Activated CD8-positive, alpha-beta memory T cell treated with anti-CD3 and anti-CD28 coated beads for 4 hours (primary cell): ENCODE measurements at places on chromosomes 7 and 10.
A peak's percentile ranks its signal among the peaks of the same experiment; 100 is the strongest.

- DNase-seq = no peak
Measured at GRCh38 chr7:38223306-38223705, 45.3 kb downstream of the STARD3NL start.

DNA sequence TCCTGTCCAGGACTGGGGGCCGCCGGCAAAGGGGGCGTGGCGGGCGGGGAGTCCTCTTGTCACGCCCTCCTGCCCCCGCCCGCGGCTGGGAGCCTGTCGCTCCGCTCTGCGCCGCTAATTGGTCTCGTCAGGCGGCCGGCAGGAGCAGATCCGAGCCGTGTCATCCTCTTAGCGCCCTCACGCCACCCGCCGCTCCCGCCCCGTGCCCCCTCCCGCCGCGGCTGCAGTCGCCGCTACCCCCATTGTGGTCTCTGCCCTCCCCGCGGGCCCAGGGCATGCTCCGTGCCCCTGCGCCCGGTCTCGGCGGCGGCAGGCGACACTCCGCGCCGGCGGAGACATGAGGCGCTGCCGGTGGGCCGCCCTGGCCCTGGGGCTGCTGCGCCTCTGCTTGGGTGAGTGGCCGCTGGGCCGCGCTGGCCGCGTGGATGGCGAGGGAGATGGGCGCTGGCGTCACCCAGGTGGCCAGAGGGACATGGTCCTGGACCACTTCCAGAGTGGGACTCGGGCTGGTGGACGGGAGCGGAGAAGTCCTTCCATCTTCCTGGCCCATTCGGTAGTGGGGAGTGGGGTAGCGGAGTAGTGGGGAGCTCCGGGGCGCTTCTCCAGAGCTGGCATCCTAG lies at the start of gene CDHR1:
Gene CDHR1, plus strand, starts transcription at position 114 of the 620 bp plus-strand sequence. Its CDS starts 224 bp downstream, at position 338.
- peak; percentile 16 for DNase-seq

DNA sequence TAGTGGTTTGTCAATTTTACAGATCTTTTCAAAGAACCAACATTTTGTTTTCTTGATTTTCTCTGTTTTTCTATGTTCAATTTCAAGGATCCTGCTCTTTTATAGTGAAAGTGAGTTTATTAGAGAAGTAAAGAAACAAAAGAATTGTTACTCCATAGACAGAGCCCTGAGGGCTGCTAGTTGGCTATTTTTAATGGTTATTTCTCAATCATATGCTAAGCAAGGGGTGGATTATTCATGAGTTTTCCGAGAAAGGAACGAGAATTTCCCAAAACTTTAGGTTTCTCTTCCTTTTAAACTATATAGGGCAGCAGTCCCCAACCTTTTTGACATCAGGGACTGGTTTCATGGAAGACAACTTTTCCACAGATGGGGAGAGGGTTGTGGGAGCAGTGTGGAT lies 165.0 kb downstream of the CCSER2 start:
- DNase-seq = no peak

GRCh38 chr10:132708936-132709335 lies 77.0 kb downstream of the NKX6-2 start:
- DNase-seq = no peak

DNA sequence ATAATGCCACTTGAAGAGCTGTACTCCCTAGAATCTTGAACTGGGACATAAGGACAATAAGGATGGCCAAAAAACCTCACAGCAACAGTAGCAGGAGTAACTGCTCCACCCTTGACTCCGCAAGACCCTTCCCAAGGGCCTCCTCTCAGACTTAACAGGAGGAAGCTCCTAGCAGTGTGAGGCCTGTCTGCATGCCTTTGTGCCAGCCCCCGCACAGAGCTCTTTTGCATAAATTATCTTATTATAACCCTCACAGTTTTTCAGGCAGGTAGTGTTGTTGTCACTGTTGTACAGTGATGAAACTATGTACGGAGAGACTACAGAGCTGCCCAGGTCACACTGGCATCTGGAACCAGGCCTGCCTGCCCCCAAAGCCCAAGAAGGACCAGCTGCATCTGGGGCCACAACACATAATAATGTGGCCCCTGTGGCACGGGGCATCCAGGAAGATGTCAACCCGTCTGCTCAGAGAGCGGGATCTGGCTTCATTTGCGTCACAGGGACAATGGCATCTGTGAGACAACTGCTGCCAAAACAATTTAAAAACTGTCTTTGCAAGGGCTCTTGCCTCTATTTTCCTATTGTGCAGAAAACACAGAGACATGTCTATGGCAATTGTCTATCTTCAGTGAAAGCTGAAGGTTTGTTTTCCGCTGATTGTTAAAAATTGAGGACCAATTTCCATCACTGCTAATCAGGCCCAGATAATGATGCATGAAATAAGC lies 249.3 kb upstream of the GRB10 start:
- DNase-seq = no peak

DNA sequence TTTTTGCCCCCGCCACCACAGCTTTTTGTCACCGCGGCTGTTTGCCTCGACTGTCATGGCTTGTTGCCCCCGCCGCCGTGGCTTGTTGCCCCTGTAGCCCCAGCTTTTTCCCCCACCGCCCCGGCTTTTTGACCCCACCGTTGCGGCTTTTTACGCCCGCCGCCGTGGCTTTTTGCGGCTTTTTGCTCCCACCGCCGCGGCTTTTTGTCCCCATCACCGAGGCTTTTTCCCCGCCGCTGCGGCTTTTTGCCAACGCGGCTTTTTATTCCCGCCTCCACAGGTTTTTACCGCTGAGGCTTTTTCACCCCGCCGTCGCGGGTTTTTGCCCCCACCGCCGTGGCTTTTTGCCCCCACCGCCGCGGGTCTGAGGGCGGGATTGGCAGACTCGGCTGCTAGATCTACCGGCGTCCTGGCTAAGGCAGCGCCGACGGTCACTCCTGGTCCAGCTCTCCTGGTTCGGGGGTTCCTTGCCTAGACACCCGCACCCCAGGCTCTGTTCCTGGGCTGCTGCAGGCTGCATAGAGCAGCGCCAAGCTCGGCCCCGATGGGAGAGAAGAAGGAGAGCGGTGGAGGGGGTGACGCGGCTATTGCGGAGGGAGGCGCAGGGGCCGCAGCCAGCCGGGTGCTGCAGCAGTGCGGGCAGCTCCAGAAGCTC lies 637.7 kb downstream of the ZNF716 start:
- DNase-seq = no peak

GRCh38 chr10:131961777-131962662 lies 19.7 kb downstream of the BNIP3 start:
- no peak for DNase-seq

- DNase-seq = no peak
Measured at GRCh38 chr10:3830946-3831345, 45.9 kb upstream of the KLF6 start.

DNA sequence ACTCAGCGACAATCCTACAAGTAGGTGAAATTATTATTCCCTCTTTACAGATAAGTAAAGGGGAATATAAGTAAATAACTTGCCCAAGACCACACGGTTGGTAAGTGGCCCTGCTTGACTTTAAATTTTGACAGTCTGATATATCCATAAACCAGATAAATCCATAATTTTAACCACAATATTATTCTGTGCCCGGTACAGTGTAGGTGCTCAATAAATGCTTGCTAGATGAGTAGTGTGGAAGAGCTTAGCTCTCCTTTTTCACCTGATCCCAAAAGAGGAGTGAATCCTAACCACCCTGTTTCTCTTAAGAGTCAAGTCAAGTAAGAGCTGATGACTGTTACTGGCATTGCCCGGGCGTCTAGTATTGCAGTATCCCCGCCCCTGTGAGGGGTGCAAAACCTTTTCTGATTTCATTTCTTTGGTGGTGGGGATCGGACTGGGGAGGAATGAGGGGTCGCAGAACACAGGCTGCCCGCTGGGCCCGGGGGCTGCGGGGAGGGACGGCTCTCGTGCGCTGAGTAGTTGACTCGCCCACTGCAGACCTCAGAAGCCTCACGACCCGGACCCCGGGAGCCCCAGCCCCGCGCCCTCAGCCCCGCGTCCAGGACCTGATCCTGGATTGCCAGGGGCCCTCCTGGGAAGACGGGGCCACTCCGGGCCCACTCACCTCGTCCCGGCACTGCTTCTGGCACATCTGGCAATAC lies 490 bp downstream of the KIN start:
- DNase-seq = no peak

GRCh38 chr10:61197057-61197456 lies 253.1 kb upstream of the RHOBTB1 start:
- DNase-seq = no peak

GRCh38 chr7:103148131-103148993 lies 537 bp downstream of the NAPEPLD start:
- no peak for DNase-seq

- no peak for DNase-seq
Measured at GRCh38 chr10:86520871-86521677, 518 bp downstream of the WAPL start.

DNA sequence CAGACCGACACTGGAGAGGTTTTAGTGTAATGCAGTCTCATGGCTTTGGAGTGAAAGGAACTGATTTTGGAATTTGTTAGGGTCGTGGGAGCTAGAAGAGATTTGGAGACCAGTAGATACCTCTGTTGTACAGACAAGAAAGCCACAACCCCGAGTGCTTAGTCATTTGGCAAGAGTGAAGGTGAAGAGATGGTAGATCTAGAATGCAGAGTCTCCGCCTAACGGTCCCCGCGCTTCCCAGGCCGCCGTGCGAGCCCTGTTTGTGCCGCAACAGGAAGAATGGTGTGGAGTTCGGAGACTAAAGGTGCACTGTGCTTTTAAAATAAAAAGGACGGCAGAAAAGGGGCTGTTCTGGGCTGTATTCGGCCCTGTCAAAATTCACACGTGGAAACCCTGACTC lies 186.7 kb downstream of the ADARB2 start:
- no peak for DNase-seq

DNA sequence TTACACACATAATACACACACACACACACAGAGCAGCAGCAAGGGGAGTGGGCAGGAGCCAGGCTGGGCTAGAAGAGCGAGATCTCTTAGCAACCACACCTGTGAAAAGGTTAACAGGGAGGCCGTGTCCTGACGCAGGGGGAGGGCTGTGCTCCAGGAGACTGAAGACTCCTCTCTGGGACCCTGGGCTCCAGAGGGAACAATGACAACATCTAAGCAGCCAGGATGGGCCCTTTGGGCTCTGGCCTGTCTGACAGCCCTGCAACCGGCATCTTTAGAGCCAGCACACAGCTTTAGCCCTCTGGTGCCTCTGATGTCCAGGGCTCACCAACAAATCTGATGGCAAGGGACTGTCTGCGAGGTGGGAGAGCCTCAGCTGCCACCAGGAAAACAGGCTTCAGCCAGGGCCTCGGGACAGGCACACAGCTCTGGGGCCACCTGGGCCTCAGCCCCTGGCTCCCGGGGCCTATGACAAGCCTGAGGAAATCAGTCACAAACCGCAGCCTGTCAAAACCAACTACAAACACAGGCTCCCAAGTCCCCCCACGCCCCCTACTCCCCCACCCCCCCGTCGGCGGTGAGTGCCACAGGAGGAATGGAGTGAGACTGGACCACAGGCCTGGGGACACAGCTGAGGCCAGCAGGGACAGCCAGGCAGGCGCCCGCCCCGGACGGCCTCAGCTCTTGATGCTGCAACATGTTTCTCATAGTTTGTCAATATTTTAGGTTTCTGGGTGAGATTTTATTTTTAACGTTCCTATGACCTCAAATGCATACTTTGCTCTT lies 102.8 kb downstream of the TNS3 start:
- no peak for DNase-seq

GRCh38 chr7:142356166-142356565 lies 98.3 kb upstream of the PRSS58 start:
- DNase-seq = no peak

DNA sequence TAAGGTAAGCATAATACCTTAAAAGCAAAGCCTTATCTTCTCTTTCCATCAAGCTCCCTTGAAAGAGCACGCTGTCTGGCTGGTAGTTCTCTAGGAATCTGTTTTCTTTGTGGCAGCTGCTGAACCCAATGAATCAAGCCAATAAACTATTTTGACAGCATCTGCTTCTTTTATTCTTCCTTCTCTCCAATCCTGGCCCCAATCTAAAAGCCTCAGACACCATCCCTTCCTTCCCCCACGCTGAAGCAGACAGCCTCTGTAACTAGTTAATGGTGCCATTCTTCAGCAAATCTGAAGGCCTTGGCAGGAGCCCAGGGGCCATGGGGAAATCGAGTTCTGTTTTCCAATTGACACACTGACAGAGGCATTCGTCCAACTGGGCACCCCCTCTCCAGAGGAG lies 186.6 kb upstream of the LYZL1 start:
- no peak for DNase-seq

- DNase-seq = no peak
Measured at GRCh38 chr10:101052285-101052684, 9.5 kb upstream of the KAZALD1 start.

DNA sequence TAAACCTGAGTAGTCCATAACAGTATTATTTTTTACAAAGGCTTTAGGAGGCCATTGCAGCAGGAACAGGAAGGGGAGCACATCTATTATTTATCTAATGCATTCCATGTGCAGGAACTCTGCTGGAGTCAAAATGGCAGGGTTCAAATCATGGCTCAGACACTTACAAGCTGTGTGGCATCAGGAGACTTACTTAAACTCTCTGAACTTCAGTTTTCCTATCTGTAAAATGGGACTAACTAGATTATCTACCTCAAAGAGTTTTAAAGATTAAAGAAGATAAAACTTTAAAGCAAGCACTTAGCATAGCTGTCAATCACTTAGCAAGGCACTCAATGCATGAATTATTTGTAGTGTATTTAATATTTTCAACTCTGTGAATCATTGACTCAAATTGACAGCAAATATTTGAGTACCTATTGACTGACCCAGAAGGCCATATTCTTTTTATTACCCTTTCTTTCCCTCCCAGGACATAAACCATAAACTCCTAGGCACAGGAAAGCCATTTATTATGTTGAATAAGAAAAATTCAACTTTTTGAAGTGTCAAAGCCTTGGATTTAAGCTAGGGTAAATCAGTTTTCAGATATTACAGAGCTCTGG lies 115.8 kb upstream of the FAM204A start:
- no peak for DNase-seq

GRCh38 chr7:142516038-142516501 lies 233.2 kb upstream of the PRSS1 start:
- no peak for DNase-seq

DNA sequence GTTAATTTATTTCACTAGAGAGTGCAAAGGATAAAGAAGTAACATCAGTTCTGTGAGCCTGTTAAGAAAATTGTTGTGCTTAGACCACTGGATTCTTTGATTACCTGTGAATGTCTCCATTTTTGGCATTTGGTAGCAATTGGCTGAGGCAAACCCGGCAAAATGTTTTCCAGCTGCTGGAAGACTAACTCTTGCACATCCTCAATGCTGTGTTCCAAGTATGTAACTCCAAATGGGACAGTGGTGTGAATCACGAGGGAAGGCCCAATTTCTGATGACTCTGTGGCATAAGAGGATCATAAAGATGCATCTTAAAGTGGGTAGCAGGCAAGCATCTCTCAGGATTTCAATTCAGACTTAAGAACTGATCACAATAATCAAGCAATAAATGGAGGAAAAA lies 268.8 kb downstream of the RNLS start:
- DNase-seq = no peak

- no peak for DNase-seq
Measured at GRCh38 chr7:116259871-116260440, 49.6 kb downstream of the TES start.

- no peak for DNase-seq
Measured at GRCh38 chr7:6159097-6159483, 113.3 kb downstream of the CYTH3 start.

- DNase-seq = no peak
Measured at GRCh38 chr10:101986624-101986971, 69.4 kb downstream of the ARMH3 start.

GRCh38 chr10:4262449-4262848 lies 477.4 kb upstream of the KLF6 start:
- no peak for DNase-seq
